ENCODE measurements at places on chromosomes 12 and 14.

GRCh38 chr12:25459541-25459951 is 93.5 kb downstream of the LMNTD1 start:
- no peak for DNase-seq

DNA sequence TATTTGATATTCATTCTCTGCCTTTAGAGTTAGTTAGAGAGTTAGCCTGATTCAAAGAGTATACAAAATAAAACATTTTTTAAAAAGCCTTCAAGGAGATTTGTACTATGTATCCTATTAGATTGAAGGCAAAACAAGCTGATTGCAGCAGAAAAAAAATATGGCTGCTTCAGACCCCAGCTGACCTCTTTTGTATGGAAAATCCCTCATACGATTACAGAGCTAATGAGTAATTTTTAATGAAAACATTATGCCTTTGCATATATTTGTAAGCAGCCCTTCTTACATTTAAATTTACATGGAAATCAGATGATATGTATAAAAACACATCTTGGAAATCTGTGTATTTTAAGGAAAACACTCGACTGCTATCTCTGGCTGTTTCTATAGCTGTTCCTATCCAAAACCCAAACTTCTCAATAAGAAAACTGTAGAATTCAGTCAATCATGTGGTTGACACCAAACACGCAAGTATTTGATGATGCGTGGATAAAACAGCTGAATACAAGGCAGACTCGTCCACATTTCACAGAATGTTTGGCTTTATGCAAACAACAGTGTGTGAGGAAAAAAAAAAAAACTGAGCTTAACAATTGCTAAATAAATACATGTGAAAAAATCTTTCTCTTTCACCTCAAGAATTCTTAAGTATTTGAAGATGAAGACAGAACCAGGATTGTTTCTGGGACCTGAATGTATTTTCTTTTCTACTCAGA is 275.3 kb downstream of the EGLN3 start:
- no peak for DNase-seq

DNA sequence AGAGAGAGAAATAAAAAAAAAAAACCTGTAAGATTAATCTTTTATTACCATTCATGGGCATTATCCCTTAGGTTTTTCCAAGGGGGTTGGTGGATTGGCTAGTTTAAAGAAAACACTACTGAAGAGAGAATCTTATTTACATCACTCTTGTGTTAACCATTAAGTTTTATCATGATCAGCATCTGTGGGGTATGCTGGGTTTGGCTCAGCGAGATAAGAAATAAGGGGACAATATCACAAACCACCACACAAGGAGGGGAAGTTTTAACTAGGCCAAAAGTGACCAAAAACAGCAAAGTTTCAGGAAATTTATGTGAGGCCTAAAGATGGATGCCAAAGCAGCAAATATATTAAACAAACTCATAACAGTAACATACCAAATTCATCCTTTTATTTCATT is 548.6 kb downstream of the SLC16A7 start:
- no peak for DNase-seq

DNA sequence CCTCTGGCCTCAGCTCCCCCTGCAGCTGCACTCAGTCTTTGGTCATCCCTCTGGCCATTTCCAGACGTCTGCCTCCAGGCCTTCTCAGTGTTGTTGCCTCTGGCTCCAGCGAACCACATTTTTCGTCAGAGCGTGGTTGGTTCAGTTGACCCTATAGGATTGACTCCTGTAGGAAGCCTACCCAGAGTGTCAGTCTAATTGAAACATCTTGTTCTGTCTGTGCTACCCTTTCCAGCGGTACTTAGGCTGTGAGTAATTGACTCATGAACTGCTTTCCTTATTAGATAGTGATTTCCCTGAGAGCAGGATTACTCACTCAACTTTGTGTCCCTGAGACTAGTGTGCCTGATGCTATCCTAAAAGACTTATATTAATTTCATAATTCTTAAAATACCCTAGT is 373.2 kb downstream of the ATP23 start:
- DNase-seq = no peak

- no peak for DNase-seq
Observed at GRCh38 chr12:108806346-108806745, 51.0 kb downstream of the SSH1 start.

GRCh38 chr14:91424813-91425530 is 7.4 kb upstream of the CCDC88C start:
- no peak for DNase-seq

- no peak for DNase-seq
Observed at GRCh38 chr14:61542848-61543790, 152.2 kb upstream of the HIF1A start.

DNA sequence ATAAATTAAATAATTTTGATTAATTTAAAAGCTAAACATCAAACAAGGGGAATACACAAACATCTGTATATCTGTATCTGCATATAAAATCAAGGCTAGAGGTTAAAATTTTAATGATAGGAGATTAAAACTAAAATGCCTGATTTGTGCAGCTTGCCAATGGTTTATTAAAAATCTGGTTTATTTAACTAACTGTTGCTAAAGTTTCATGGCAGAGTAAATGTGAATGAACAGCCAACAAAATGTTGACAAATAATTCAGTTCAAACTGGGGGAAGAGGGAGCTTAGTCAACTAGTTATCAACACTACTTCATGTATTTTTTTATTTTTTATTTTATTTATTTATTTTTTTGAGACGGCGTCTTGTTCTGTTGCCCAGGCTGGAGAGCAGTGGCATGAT is 43.0 kb downstream of the BTG1 start:
- DNase-seq = no peak

GRCh38 chr14:32085845-32086383 is 8.8 kb downstream of the ARHGAP5 start:
- no peak for DNase-seq

DNA sequence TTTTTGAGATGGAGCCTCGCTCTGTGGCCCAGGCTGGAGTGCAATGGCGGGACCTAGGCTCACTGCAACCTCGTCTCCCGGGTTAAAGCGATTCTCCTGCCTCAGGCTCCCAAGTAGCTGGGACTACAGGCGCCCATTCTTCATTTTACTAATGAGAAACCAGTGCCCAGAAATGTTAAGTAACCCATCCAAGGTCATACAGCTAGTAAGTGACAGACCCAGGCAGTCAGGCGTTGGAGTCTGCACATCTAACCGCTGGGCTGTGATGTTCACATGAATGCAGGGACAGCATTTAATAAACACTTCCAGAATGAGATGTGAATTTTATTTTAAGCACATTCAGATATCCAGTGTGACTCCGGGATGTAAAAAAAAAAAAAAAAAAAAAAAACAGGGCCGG is 1.3 kb upstream of the TRIP11 start:
- no peak for DNase-seq

DNA sequence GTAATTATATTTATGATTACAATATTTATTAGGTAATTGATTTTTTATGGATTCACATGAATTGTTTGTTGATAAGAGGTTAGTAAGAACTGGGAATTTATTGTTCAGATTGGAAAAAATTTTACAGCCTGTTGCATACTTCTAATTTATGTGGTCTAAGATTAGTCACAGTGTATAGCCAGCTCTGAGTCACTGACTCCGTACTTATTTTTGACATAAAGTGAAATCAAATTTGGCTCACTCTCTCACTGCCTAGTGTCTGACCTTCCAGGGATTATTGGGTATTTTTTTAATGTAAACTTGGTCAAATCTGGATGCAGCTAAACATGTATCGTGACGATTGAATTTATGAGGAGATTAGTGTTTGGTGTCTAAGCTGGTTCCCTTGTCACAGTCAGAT is 109.3 kb downstream of the PTPRQ start:
- no peak for DNase-seq

DNA sequence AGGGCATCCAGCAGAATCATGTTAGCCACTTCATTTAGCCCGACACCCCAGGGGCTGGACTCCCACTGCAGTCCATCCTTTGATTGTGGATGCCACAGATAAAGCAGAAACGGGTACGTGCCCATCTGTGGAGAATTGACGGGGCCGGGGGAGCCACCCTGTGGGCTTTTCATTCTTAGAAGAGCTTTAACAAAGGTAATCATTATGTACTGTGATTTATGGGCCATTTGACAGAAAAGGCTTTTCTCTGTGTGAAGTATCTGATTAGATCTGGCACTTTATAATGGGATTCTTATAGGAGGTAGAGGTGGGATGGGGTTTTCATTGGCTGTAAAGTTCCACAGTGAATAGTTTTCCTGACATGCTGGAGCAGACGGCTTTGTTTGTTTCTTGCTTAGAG is 40.4 kb downstream of the AACS start:
- DNase-seq = no peak

GRCh38 chr14:35416108-35416750 is 11.7 kb upstream of the NFKBIA start:
- DNase-seq = no peak

GRCh38 chr12:42361909-42362646 is 36.1 kb downstream of the PPHLN1 start:
- no peak for DNase-seq

DNA sequence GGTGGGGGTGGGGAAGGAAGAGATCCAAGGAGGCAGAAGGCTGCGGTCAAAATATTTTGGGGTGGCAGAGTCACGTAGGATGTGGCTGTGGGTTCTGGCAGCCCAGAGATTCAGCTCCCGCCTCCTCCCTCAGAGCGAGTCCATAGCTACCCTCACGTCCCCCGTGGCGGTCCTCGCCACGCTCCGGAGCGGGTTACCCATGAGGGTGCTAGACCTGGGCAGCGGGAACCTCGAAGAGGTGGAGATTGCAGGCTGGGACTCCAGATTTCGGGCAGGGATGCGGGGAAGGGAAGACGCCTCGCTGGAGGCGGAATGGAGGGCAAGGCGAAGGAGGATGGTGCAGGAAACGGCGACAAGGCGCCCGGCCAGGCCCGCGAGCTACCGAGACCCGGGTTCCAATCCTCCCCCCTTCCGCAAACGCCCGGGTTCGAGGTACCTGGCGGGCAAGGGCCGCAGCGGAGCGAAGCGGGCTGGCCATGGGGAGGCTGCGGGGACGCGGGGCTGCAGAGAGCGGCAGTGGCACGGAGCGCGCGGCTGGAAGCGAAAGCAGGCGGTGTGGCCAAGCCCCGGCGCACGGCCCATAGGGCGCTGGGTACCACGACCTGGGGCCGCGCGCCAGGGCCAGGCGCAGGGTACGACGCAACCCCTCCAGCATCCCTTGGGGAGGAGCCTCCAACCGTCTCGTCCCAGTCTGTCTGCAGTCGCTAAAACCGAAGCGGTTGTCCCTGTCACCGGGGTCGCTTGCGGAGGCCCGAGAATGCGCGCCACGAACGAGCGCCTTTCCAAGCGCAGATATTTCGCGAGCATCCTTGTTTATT is 46.2 kb downstream of the BCAT1 start:
- DNase-seq = no peak
